ENCODE measurements at places on chromosomes 5 and 9.
A peak's percentile ranks its signal among the peaks of the same experiment; 100 is the strongest.

GRCh38 chr5:171954721-171955120 is 51.7 kb downstream of the FBXW11 start:
- peak; percentile 76 for DNase-seq

DNA sequence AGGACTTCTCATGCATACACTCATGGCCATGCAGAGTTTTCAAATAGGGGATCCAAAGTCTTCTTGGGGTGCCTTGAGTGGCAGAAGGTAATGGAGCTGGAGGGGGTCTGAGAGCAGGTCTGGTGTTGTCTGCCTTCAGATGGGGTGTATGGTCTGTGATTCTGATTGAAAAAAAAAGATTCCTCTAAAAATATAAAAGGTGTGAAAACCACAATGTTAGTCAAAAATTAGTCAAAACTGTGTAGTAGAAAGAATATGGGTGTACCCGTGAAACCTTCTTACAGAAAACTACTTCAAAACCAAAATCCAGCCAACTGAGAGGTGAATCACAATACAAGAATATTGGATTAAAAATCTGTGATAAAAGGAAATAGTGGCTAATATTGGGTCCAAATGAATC is 20.1 kb downstream of the DOCK2 start:
- DNase-seq: no peak

DNA sequence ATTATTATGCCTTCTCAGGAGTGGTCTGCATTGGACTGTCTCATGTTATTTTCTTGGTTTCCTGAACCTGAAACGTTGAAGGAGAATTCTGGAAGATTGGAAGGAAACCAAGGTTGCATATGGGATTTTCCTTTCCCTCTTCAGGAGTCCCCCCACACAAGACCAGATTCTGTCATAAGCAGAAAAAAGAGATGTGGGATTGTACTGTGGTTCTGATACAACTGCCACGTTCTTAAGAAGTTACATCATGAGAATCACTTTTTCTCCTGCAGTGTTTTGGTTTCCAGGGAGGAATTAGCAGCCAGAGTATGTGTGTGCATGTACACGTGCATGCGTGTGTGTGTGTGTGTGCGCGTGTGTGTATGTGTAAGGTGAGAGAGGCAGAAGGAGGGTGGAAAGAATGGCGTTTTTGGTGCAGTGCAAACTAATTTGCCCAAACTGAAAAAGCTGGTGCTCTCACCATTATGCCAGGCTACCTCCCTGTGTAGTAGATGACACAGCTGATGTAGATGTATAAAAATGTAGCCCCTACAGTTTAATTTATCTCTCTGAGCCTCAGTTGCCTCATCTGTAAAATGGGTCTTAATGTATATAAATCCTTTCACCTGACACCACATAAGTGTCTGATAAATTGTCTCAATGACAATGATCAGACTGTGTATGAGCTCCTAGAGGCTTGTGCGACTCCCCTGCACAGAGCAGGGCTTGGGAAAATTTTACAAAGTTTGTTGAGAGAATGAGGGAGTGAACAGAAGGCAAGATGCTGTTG is 38.6 kb downstream of the RALGPS1 start:
- DNase-seq: no peak

GRCh38 chr5:77832166-77832770 is 56.1 kb upstream of the TBCA start:
- no peak for DNase-seq

DNA sequence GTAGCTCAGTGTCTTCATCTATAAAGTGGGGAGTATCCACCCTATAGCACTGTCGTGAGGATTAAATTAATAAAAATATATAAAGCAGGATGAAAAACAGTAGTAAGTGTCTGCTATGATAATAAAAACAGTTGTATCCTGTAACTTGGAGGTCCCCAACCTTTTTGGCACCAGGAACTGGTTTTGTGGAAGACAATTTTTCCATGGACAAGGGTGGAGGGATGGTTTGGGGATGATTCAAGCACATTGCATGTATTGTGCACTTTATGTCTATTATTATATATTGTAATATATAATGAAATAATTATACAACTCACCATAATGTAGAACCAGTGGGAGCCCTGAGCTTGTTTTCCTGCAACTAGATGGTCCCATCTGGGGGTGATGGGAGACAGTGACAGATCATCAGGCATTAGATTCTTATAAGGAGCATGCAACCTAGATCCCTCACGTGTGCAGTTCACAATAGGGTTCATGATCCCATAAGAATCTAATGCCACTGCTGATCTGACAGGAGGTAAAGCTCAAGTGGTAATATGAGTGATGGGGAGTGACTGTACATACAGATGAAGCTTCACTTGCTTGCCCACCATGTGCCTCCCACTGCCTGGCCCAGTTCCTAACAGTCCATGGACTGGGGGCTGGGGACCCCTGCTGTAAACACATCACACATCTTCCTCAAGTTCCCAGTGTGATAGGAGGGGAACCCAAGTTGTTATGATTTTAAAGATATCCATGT is 177.4 kb upstream of the DAPK1 start:
- no peak for DNase-seq

- DNase-seq: no peak
These were observed 37.0 kb upstream of the IRX4 start for GRCh38 chr5:1919750-1920149.

GRCh38 chr9:72023596-72023995 is 36.8 kb downstream of the C9orf57 start:
- DNase-seq: no peak

DNA sequence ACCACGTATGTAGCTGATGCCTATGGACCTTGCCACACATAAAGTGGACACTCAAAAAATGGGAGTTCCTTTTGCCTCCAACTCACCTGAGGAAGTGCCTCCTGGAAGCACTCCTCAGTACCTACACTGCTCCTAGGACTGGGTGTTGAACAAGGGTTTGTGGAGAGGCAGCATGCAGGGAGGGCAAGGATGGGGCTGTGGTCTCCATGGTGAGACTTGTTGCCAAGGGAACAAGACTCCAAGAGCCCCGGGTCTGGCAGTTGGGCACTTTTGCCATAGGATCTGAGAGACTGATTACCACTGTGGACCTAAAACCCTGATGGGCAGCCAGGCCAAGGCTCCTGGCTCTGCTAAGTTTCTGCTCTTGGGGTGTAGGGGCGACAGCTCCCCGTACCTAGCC is 6.9 kb upstream of the NR5A1 start:
- DNase-seq: no peak

- DNase-seq: no peak
These were observed 68.9 kb upstream of the GOLM1 start for GRCh38 chr9:86168256-86168655.

- no peak for DNase-seq
These were observed 16.0 kb upstream of the SLC22A5 start for GRCh38 chr5:132353486-132353995.

GRCh38 chr9:106860721-106861639 is 2.0 kb upstream of the ZNF462 start:
- DNase-seq: no peak

GRCh38 chr9:121876255-121876654 is 216.9 kb downstream of the TTLL11 start:
- DNase-seq: no peak

DNA sequence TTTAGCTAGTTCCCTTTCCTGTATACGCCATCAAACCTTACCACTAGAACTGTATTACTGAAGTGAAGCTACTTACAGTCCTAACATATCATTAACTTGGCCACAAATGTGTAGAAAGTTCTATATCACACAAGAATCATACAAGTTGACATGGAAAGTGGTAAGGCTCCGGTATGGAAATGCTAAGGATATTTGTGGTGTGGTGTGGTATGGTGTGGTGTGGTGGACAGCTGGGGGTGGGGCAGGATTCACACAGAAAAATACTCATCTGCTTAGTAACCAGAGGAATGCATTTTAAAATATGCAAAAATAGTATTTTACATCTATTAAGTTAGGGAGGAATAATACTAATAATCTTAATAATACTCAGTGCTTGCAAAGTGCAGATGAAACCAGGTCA is 69.4 kb downstream of the TRPC7 start:
- DNase-seq: no peak
